ENCODE measurements at places on chromosomes 7 and 10.
A peak's percentile ranks its signal among the peaks of the same experiment; 100 is the strongest.

- no peak for DNase-seq
Observed at GRCh38 chr10:117320050-117320665, 55.1 kb downstream of the PDZD8 start.

GRCh38 chr7:26293569-26294308, 2.1 kb downstream of the SNX10 start:
- no peak for DNase-seq

GRCh38 chr7:150988230-150989226, 2.3 kb upstream of the NOS3 start:
- peak; percentile 79 for DNase-seq

DNA sequence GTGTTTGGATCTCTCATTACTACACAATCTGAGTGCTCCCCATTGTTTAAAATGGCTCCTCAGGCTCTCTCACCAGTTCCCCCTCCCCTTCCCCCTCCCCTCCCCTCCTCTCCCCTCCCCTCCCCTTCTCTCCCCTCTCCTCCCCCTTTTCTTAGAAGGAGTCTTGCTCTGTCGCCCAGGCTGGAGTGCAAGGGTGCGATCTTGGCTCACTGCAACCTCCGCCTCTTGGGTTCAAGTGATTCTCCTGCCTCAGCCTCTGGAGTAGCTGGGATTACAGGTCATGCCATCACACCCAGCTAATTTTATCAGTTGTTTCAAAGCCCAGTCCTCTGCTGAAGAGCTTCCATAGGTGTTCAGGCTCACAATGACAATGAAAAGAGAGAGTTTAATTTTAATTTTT, 3.6 kb upstream of the CCAR1 start:
- no peak for DNase-seq

DNA sequence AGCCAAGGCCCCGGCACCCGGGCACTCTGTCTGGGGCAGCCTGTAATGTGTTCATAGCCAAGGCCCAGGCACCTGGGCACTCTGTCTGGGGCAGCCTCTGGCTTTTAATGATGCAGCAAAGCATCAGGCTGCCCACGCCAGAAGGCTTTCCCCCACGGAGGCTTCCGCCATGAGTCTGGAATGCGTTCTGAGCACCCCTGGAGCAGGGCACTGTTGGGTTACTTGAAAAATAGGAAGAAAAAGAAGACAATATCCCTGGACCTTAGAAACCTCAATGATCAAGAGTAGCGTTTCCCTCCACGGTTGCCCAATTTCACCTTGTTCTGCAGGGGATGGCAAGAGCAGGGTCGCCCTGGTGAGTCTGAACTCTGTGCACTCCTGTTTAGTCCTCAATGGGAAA, 565.0 kb downstream of the PTPRN2 start:
- DNase-seq: no peak

DNA sequence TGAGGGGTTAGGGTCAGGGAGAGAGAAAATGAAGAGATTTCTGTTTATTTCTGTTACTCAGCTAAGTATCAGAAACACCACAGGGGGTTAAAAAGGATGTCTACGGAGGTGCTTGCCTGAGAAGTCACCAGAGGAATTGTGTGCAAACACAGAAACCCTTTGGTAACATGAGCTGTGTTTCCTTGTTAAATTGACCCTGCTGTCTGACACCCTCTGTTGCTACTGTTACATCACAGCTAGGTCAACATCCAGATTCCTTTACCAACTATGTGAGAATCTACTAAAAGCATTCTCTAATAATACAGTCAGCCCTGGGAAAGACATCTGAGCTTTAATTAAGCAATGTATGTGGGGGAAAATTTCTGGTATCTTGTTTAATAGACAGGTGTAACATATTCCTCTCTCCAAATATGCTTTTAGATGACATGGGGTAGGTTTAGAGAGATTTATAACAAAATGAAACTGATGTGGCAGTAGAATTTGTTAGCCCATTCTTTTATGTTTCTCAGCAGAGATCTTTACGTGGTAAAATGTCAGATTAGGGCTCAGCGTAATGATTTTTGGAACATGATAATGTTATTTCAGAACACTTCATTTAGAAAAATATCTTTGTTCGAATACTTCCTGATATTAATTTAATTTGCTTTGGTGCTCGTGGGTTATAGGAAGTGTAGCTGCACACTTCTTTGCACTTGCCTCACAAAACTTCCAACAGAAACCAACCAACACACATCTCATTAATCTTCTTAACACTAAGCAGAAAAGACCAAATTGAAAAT, 168.0 kb upstream of the AHR start:
- DNase-seq: no peak

GRCh38 chr7:127718340-127718679, 66.3 kb downstream of the SND1 start:
- DNase-seq: no peak

DNA sequence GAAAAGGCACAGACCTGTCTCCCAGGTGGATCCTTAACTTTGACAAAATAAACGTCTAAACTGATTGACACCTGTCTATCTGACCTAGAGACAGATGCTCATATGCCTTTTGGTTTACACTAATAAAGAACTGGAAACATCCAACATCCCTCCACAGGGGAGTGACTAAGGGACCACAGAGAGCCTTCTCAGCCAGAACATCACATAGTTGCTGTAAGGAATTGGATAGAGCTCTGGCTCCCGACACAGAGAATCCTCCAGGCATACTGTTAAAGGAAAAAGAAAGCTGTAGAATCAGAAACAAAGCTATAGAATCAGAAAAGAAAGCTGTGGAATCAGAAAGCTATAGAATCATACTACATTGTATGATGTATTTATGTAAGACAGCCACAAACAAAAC, 258.8 kb downstream of the STK31 start:
- no peak for DNase-seq

- DNase-seq: peak; percentile 60
Observed at GRCh38 chr10:21989453-21990154, 13.9 kb downstream of the DNAJC1 start.

- DNase-seq: no peak
Observed at GRCh38 chr7:153090764-153091163, 331.2 kb downstream of the ACTR3B start.

GRCh38 chr10:12594448-12594944, 245.1 kb downstream of the CAMK1D start:
- DNase-seq: no peak

- DNase-seq: no peak
Observed at GRCh38 chr10:102827597-102827975, 9.6 kb downstream of the CYP17A1 start.

GRCh38 chr10:11646450-11646849, 35.0 kb upstream of the USP6NL start:
- DNase-seq: no peak

GRCh38 chr7:13991791-13992595, 2.5 kb upstream of the ETV1 start:
- no peak for DNase-seq

GRCh38 chr10:3805791-3806461, 20.9 kb upstream of the KLF6 start:
- no peak for DNase-seq

DNA sequence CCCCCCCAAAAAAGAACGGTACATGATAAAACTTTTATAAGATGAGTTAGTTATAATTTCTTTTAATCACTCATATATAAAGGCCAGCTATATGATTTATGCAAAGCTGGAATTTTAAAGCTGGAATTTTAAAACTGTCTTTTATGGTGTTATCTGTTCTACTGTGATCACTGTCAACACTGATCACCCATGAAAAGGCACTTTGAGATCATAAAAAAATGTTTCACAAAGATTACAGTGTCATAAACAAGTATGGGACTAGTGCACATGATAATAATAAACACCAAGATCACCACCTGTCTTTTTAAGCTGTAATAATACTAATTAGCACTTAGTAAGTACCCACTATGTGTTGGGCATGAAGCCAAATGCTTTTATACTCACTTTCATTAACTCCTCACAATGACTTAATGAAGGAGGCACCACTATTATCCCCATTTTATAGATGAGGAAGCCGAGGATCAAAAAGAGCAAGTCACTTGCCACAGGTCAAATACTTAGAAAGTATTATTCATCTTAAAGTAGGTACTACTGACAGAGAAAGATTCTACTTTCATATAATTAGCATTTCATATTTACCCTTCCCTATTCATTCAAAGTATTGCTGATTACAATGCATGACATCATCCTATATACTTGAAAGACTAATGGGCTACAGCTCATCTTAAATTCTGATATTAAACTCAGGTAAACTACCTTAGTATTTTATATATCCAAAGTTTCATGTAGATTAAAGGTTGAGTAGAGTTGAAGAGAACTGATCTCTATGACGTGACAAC, 8.3 kb upstream of the RHOBTB1 start:
- no peak for DNase-seq

DNA sequence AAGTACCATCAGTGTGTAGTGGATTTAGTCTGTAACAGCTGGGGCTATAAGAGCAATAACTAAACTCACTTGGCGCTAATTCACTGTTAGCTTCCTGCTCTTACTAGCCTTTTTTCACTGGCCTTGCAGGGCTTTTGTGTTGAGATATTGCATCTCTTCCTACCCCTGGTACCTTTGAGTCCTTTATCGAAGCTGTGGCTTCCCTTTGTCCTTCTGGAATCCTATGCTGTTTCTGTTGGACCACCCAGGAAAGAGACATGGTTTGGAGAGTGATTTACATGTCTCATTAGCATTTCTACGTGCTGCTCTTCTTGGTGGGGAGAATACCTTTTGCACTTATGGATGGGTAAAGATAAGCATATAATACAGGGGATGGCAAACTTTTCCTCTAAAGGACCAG, 103.8 kb downstream of the MLLT10 start:
- no peak for DNase-seq

- no peak for DNase-seq
Observed at GRCh38 chr7:115511330-115511729, 519.2 kb downstream of the TFEC start.

- no peak for DNase-seq
Observed at GRCh38 chr7:91156316-91157185, 107.7 kb upstream of the FZD1 start.

DNA sequence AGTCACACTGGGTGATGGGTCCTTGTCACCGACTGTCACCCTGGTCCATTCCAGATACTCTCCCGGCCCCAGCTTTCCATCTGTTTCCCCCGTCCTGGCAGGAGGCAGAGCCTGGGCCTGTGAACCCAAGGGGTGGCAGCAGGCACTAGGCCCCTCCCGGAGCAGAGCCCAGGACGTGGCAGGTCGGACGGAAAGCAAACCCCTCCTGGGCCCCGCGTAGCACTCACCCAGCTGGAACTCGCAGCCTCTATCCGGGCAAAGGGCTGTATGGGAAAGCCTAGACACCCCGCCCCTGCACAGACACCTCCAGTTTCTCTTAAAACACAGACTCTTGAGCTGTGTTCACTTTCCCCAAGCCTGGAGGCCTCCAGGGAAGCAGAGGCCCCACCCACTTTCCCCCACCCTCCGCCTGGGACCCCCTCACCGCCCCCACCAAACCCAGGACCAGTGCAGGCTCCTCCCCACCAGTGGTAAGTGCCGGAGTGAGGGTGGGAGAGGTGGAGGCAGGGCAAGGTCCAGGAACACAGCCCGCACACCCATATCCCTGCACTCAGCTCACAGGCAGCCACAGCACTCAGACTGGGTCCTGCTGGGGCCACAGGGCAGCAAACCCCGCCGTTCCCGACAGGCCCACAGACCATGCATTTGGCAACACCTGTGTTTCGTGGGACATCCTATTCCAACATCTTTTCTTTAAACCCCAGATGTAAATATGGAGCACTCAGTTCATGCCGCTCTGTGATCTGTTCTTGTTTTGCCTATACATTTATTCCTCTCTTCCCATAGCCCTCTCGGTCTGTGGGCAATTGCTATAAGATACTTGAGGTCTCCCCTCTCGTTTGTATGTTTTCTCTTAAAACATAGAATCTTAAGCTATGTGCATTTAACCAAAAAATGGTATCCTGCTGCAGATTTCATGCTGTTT, 98.2 kb upstream of the PDGFA start:
- no peak for DNase-seq

- no peak for DNase-seq
Observed at GRCh38 chr7:66720561-66720960, 20.0 kb upstream of the RABGEF1 start.

All from NCI-H1092 (cell line).